ENCODE measurements at places on chromosomes 3 and 15.

GRCh38 chr3:9710174-9710739 lies 6.6 kb downstream of the CPNE9 start:
- DNase-seq = no peak

DNA sequence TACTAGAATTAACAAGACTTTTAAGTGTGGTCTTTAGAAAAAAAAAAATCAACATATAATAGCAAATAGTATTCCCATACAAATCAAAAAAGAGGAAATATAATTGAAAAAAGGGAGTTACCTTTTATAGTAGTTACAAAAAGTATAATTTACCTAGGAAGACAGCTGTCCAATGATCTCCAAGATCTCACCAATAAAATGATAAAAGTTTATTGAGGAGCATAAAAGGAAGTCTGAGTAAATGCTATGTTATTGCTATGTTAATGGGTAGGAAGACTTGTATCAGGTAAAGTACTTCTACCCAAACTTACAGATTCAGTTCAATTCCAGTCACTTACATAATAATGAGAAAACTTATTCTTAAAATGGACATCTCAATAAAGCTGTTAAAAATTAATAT lies 379.0 kb upstream of the TPM1 start:
- no peak for DNase-seq

DNA sequence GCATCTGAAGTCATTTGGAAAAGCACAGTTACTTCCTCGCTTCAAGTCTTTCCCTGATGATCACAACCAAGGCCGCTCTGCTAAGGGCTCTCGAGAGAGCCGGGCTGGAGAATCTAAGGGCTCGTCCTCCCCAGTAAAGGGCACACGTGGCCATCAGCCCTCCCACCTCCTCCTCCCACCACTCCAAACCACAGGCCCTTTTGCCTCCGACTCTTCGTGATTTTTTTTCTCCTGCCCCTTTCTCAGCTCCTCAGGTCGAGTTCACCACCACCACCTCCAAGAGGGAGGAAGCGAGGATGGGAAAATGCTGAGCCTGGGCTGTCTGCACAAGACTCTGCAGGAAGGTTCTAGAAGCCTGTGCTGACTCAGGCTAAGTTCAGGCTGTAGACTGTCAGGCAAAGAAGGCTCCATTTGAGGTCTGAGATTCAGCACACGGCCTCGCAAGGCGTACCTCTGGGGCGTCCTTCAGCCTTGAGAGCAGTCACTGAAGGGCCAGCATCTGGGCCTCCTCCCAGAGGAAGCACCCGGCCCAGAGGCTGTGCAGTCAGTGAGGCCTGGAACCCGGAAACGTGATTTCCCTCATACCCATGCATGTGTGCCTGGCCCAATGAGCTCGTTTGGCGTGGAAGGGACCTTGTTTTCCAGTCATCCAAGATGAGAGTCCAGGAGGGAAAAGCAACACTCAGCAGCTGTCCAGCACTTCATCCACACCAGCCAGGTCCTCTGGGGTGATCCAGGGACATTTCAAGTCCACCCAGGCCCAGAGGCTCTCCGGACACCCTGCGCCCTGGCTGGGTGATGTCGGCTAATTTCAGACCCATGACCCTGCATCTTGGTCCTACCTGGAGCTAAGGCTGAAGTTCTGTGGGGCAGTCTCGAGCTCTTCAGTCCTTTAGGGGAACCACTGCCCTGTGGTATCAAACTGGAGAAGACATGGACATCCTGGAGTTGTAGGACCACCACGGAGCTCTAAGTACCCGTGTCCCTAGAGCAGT lies 196.8 kb downstream of the XXYLT1 start:
- DNase-seq = no peak

DNA sequence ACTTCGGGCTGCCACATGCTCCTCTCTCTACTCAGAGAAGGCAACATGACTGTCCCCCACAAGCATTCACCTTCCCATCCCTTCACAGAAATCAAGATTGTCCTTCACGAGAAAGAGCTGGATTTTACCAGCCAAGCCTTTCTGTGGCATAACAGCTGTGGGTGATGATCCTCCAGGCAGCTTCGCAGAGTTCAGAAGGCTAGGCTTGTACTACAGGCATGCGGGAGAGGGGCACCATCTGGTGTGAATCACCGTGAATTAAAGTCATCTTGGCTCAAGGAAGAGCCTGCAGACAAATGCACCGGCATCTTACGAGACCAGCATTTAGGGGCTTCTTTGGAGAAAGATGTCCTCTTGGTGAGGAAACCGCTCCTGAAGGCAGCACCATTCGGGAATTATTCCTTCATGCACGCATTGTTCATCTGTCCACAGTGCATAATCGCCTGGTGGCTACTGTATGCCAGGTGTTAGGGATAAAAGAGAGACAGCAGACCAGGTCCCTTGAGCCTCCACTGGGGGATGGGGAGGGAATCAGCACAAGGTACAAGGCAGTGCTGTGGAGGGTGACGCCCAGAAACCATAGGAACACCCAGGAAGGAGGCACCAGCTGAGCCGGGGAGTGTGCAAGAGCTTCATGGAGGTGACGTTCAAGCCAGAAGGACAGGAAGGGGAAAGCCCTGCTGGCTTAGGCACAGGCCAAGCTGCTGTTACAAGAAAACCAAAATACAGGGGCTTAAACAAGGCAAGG lies 108.6 kb downstream of the TMEM266 start:
- no peak for DNase-seq

- DNase-seq = no peak
These were observed 1042.1 kb downstream of the TUSC7 start for GRCh38 chr3:117751651-117752050.

DNA sequence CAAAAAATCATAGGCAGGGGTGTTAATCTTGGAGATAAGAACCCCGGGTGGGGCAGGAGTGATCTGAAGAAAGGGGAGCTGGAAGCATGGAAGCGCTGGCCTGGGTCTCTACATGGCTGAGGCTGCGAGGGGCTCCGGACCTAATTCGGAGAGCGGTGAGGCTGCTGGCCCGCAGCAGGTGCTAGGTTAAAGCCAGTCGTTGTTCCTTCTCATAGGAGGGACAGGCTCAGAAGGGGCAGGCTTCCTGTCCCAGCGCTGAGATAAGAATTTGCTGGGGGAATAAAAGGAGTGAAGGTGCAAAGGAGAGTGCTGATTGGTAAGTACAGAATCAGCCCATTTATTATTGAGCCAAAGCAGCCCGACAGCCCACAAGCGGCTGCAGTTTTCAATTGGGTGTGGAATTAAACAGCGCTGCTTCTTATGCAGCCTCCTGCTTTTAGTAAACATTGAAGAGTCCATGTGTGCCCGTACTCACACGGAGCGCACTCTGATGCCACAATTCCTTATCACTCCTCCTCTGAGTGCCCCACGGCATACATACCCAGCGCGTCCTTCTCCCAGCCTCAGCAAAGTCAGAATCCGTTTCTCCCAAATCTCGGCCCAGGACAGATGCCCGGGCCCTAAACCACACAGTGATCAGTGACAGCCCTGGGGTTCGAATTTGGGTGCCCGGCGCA lies 17.1 kb downstream of the CHST13 start:
- DNase-seq = no peak

DNA sequence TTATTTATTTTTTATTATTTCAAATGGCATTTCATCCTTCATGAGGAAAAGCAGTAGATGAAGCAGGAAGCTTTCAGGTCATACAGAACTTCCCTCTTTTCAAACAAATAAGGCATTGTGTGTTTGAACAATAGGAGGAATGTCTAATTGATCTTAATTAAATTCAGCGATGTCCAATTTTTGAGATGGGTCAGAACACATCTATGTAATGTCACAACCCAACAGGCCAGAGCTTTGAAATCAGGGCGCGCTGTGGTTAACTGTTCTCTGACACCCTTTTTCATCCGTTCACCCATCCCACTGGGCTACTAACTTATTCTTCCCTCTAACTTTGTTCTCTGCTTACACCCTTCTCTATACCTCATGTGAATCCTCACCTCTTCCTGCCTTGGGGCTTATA lies 510.5 kb downstream of the FOXP1 start:
- no peak for DNase-seq

DNA sequence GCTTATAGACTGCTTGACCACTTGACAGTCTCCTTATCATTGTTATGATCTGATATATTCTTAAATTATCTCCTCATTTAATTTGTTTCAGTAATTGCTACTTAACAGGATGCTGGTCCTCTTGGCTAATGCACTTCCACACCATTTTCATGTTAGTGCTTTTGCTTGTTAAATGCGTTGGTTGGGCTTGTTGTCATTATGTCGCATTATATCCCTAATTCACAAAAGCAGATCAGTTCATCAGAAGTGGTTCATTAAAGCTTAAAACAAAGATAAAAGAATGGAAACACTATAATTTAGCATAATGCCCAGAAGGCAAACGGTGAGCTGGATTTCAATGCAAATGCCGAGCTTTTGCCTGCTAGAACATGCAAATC lies 17.1 kb upstream of the EHHADH start:
- no peak for DNase-seq

GRCh38 chr3:115436767-115437301 lies 186.5 kb upstream of the GAP43 start:
- DNase-seq = no peak

GRCh38 chr3:128859630-128860029 lies 19.8 kb upstream of the ACAD9 start:
- no peak for DNase-seq

DNA sequence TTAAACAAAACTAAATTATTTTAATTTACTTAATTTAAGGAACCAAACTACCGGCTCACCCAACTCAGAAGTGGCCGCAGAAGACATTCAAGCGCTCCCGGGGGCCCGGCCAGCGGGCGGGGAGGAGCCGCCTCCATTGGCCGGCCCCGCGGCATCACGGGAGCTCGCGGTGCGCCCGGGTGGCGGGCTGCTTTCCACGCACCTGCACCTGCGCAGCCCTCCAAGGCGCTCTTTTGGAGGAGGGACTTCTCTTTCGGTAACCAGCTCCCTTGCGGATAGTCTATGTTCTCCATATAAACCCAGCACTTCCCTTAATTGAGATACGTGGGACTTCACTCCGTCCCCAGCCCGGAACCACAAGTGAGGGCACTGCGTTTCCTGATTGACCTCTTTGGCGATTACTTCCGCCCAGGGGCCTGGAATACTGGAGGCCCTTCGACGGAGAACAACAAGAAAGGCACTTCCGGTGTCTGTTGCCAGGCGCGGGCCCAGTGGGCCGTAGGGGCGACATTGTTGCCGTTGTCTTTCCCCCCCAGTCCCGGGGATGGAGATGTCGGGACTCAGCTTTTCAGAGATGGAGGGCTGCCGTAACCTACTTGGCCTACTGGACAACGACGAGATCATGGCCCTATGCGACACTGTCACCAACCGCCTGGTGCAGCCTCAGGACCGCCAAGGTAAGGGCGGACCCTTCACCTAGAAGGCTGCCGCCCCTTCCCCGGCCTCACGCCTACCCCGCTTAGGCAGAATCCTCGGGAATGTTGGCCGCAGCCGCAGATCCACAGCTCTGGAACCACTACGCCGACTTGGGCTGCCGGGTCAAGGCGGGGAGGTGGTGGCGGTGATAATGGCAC lies at the start of gene C3orf38:
Gene C3orf38 (plus strand): TSS at position 451 of the 854 bp plus-strand sequence. CDS start 94 bp downstream, at position 545.
- DNase-seq = peak; percentile 82

- DNase-seq = no peak
These were observed 76.8 kb upstream of the SOX14 start for GRCh38 chr3:137687181-137687879.

DNA sequence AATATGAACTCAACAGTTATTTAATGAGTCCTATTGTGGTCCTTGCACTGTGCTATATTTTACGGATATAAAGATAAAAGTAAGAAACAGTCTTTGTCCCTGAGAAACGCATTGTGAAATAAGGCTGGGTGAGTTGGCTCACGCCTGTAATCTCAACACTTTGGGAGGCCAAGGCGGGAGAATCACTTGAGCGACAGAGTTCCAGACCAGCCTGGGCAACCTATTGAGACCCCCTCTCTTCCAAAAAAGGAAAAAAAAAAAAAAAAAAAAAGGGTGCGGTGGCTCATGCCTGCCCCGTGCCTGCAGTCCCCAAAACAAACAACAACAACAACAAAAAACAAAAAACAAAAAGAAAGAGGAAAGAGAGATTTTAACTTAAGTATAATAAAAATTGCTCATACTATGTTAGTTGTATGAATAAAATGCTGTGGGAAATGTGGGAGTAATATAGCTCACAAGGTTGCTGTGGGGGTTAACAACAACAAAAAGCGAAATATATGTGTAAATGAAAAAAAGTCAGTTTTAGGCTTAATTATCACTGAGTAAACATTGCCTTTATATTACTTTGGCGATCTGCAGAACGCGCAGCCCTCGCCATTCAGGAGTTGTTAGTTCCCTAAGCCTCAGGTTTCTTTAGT lies 461 bp upstream of the FNDC3B start:
- no peak for DNase-seq

DNA sequence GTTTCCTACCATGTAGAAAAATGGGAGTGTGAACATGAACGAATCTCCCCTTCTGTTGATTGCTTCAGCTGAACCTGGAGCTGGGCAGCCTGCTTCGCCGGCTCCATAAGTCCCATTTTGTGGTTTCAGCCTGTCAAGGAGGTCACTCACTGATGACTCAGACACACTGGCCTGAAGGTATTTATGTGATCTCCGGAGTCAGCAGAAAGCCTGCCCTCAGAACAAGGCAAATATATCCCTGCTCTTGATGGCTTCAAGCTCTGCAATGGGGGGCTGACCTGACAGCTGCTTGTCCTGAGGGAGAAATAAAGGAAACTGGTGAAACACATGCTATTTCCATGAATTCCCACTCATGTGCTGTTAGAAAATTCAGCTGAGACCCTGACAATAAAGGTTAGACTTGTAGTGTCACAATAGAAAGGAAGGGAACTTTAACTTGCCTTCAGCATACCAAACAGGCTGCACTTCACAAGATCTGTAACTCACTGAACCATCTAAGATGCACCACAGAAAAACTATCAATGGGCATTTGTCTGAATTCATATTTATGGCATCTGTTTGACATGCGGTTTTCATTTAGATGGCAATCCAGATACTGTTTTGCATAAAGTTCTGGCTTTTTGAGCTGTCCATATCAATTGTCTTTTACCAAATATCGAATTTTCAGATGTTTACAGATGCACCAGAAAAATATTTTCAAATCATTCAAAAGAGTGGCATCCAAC lies 282.0 kb upstream of the VEPH1 start:
- no peak for DNase-seq

DNA sequence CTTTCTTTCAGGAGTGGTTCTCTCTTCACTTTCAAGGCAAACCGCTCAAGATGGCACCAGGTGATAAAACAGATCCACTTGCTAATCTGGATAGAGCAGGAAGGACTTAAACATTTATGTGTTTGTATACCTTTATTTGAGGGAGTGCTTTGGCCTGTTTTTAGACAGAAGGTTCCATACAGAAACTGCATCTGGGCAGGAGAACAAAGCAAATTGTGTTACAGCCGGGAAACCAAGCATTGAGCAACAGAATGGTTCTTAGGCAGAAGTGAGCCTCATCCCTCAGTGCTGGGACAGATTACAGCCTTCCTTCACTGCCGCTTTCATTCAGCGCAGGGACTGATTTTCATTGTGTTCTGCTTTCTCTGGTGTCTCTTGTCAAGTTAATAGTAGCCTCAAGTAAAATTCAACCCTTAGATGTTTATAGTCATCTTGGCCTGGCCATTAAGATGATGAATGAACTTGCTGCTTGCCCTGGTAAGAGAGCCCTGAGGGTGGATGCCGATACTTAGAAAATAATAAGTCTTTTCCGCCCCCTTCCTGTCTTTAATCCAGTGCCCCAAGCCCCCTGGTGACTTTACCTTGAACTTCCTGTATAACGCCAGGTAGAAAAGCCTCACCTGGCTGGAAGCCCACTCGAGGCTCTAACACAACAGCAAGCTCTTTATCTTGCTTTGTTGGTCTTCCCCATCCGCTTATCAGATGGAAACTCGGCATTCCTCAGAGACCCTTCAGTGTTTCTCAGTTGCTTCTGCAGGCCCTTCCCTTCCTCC lies 168.0 kb upstream of the CTDSPL start:
- DNase-seq = no peak
